ENCODE measurements at places on chromosomes 1 and 21.

- DNase-seq, result no peak
Observed at GRCh38 chr1:59353453-59353852, 56.6 kb downstream of the FGGY start.

DNA sequence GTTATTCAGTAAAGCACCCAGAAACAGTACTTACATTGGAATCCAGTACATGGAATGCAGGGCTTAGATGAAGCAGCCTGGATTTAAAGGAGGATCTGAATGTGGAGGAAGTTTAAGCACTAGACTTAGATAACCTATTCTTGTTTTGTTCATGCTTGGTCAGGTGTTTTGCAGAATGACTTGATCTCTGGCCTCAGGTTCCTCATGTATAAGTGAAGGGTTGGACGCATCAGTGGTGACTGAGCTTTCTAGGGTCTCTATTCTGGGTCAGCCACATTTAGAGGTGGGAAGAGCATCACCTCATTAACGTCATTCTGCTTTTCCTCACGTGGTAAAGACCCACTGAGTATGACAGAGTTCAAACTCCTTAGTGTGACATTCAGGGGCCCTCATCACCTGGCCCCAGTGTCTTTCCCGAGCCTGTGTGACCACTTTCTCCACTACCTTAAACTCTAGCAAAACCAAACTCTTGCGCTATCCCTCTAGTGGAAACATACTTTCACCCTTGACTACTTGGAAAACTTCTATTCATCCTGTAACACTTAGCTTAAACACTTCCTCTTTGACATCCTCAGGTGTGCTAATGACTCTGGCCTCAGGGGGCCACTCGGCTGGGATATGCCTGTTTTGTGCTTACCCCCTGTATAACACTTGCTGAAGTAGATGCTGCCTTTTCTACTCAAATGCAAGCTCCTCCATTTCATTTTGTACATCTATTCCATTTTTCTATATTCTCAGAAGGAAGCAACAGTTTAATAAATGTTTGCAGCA lies 871 bp upstream of the ERICH3 start:
- no peak for DNase-seq

DNA sequence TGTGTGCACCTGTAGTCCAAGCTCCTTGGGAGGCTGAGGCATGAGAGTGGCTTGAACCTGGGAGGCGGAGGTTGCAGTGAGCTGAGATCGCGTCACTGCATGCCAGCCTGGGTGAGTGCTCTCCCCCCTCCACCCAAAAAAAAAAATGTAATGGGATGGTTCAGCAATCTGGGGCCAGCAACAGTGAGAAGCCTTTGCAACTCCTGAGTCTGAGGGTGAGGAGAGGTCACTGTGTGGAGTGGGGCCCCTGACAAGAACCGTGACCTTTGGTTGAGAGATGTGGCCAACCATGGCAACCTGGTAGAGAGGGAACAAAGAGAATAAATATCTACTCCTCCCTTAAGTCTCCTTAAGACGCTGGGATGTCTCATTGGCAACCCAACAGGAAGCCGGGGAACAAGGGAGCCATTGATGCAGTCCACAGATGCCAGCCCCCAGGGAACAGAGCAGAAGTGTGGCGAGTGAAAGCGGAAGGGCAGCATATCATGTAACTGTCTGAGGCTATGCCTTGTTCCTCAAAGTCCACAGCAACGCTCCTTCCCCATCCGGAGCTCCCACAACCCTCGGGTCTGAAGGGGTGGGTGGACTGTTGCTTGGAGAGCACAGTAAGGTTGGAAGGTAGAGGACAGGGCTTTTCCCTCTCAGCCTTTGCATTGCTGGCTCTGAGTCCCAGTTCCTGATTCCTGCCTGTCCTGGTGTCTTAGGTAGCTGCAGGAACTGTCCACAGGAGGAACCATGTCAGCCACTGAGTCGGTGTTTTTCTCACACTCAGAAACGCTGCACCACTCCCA lies 8.3 kb downstream of the TRNP1 start:
- peak; percentile 46 for DNase-seq

GRCh38 chr1:226609836-226610455 lies 61.4 kb downstream of the STUM start:
- no peak for DNase-seq

- DNase-seq, result peak; percentile 43
Observed at GRCh38 chr1:157154940-157155514, 16.8 kb upstream of the ETV3 start.

DNA sequence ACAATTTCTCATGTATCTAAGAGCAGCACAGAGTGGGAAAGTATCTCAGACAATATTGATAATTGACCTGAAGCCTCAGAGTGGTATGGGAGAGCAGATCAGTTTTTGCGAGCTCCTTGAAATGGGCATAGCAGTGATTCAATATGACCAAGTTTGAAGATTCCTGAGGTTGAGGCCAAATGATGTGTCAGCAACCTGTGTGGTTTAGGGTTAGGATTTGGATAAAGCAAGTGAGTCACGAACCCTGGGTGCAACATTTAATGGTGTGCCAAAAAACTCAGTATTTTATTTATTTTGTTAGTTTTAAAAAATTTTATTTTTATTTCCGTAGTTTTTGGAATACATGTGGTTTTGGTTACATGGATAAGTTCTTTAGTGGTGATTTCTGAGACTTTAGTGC lies 92.5 kb upstream of the C21orf91 start:
- peak; percentile 89 for DNase-seq

DNA sequence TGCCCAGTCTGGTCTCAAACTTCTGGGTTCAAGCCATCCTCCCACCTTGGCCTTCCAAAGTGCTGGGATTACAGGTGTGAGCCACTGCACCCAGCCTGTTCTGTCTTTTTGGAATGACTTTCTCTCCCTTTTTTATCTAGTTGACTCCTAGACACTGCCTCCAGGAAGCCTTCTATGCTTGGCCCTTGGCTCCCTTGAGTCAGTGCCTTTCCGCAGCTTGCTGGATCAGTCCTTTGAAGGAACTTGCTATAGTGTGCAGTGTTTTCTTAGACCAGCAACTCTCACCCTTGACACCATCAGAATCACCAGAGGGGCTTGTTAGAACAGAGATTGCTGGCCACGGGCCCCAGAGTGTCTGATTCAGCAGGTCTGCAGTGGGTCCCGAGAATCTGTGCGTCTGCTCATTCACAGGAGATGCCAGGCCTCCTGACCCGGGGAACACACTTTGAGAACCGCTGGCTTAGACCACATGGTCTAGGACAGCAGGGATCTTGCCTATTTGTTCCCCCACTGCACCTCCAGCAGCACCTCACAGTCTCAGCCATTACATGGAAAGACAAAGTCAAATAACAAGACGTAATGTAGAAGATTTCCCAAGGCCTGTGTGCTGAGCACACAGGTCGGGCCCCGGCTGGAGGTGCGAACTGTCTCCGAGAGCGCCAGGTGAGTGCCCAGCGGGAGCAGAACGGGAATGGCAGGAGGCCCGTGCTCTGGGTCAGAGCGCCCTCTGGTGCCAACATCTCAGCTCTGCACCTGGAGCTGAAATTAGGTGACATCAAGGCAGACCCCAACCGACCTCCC lies 27.4 kb upstream of the CTPS1 start:
- DNase-seq, result peak; percentile 87

DNA sequence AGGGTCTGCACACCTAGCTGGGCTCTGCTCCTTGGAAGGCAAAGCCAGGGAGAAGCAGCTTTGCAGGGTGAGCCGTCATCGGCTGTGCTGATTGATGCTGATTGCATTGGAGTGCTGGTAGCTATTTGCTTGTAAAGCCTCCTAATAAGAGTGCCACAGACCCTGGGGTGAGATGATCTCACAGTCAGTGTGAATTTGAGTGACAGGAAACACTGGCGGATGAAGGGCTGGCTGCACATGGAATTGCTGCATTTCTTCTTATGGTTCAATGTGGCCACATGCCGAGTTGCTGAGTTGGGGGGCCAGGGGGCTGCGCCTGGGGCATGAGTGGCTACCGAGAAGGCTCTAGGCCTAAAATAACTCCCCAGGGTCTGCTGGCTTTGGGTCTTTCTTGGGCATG lies 138.2 kb upstream of the CACNA1E start:
- no peak for DNase-seq

- no peak for DNase-seq
Observed at GRCh38 chr1:160103658-160104408, 5.4 kb upstream of the IGSF8 start.
